ENCODE measurements at places on chromosomes 7 and 10.

DNA sequence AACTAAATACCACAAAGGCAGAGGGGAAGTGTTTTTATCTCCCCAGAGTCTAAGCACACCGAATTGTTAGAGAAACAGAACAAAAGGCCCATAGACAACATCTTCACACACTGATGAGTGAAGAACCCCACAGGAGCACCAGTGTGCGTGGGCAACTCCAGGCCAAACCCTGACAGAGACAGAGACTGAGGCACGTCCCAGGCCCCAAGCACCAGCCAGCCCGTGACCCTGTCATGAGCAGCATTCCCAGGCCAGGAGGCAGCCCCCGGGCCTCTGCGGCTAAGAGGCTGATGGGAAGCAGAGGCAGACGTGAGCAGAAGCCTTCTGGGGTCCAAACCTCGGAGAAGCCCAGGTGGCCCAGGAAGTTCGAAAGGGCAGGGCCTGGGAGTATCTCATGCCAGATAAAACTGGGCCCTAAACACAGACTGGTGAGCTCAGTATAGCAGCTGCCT lies 184.4 kb downstream of the TCERG1L start:
- no peak for DNase-seq

- no peak for DNase-seq
Observed at GRCh38 chr10:86632009-86632800, 22.1 kb upstream of the OPN4 start.

GRCh38 chr7:102198417-102198956 lies 88.2 kb upstream of the SH2B2 start:
- no peak for DNase-seq

DNA sequence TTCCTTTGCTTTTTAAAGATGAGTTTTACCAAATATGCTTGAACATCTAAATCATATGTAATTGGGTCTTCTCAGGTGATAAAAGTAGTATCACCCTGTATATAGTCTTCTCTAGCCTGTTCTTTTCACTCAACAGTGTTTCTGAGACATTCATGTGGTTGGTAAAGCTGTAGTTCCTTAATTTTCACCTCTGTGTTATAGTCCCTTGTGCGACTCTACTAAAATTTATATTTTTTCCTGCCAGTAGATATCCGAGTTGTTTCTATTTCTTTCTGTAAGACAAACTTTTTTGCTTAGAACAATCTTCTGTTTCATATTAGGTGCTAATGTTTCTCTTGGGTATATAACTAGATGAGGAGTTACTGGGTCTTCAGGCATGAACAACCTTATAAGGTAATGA lies 35.6 kb downstream of the SYPL1 start:
- DNase-seq = no peak

DNA sequence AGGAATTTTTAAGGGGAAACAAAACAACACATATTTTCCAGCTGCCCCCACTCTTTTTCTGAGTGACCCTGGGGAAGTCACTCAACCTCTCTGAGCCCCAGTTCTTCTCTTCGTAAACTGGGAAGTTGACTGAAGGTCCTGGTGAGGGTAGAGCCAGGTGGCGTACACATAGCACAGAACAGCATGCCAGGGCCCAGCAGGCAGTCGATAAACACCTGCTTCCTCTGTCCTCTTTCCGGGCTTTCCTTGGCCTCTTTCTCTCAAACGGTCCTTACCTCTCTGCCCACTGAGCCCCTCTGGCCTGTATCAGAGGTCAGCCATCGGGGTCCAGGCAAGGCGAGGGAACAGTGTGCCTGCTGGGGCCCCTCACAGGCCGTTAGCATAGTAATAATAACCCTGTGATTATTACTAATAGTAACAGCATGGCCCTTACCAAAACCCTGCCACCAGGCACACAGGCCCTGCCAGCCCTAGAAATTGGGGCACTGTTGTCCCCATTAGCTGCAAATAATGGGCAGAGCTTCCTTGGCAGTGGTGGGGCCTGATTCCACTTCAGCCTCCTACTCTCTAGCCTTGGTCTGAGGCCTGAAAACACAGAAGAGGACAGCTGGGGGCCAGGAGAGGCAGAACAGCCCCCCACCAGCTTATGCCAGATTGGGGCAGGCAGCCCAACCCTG lies 37.3 kb upstream of the SLC29A3 start:
- no peak for DNase-seq

GRCh38 chr7:86923527-86923926 lies 135.9 kb downstream of the ELAPOR2 start:
- DNase-seq = no peak

DNA sequence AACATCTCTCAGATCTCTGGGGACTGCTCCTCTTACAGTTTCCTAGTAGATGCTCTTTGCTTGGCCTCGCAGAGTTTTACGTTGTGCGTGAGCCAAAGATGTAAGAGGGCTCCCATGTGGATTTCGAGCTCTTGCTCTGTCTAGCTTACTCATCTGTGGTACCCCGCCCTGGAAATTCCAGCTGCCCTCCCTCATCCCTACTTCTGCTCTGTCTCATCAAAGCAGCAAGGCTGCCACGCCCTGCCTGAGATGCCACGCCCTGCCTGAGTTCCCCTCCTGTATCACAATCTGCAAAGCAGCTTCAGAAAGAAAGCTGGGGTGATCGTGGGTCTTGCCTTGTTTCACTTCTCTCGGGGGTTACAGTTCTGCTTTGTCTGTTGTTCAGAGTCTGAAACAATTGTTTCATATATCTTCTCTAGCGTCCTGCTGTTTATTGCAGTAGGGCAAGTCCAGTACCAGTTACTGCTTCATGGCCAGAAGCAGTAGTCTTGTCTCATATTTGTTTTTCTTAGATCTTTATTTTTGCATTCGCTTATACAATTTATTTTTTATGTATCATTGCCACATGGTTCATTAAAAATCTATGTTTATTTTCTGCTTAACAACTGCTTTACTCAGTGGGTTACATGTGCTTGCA lies 36.1 kb upstream of the CCNY start:
- DNase-seq = peak; percentile 35

GRCh38 chr10:10873289-10873688 lies 144.4 kb upstream of the CELF2 start:
- DNase-seq = no peak

- DNase-seq = no peak
Observed at GRCh38 chr10:92761571-92761970, 71.8 kb downstream of the HHEX start.

DNA sequence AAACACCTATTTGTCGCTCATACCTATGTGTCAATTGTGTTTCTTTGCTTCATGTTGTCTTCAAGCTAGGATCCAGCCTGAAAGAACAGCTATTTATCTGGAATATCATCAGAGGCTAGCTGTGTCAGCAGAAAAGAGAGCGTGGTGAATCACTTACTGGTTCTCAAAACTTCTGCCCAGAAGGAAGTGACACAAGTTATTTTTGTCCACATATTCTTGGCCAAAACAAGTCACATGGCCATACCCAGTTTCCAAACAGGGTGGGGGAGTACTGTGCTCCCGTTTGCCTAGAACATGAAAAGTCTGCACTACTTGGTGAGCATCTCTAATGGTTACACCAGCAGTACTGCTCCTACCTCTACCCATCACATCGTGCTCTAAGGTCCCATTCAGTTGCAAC lies 160.9 kb upstream of the CSTF2T start:
- DNase-seq = no peak

- DNase-seq = no peak
Observed at GRCh38 chr7:22934023-22934422, 79.9 kb downstream of the HYCC1 start.

DNA sequence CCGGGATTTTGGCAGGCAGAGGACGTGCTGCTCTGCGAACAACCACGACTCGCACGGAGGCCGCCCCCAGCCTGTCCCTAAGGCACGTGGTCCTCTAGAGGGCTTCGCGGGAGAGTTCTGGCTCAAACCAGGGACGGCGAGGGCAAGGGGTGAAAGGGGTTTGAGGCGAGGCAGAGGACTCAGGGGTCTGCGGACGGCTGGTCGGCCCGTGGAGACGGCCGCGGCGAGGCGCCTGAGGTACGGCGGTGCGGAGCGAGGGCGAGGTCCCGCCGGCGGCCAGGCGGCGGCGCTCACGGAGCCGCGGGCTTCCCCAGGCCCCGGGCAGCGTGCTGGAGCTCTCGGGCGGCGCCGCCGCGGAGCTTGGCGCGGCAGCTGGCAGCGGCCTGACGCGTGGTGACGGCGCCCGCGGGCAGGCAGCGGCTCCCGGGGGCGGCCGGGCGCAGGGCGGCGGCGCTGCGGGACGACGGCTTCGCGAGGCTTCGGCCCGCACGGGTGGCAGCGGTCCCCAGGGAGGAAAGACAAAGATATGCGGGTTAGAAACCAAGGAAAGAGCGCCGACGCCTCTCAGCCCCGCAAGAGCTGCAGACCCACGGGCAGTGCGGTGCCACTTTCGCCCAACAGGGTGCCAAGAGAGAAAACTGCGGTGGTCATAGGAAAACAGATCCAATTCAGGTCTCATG lies 44.8 kb downstream of the ZNF800 start:
- peak; percentile 85 for DNase-seq

- DNase-seq = no peak
Observed at GRCh38 chr10:86218842-86219241, 147.8 kb downstream of the GRID1 start.

DNA sequence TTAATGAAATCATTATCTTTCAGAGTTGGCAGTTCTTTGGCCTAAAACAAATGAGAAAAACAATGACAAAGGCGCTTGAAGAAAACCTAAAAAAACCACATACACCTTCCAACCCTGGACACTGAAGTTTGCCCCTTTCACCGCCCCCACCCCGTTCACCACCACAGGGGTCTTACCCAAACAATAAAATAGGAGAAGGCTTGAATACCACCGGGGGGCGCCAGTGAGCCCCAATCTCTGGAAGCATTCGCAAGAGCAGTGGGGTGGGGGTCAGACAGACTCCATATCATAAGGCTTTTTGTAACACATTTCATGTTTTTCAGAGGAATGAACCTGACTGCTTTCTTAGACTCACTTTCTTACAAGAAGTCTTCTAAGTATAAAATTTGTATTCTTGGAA lies 163.6 kb downstream of the PIP4K2A start:
- peak; percentile 53 for DNase-seq

- DNase-seq = peak; percentile 70
Observed at GRCh38 chr7:99997545-99998137, 17.8 kb upstream of the ZKSCAN1 start.

GRCh38 chr10:123990889-123991288 lies 99.3 kb upstream of the CPXM2 start:
- DNase-seq = no peak

DNA sequence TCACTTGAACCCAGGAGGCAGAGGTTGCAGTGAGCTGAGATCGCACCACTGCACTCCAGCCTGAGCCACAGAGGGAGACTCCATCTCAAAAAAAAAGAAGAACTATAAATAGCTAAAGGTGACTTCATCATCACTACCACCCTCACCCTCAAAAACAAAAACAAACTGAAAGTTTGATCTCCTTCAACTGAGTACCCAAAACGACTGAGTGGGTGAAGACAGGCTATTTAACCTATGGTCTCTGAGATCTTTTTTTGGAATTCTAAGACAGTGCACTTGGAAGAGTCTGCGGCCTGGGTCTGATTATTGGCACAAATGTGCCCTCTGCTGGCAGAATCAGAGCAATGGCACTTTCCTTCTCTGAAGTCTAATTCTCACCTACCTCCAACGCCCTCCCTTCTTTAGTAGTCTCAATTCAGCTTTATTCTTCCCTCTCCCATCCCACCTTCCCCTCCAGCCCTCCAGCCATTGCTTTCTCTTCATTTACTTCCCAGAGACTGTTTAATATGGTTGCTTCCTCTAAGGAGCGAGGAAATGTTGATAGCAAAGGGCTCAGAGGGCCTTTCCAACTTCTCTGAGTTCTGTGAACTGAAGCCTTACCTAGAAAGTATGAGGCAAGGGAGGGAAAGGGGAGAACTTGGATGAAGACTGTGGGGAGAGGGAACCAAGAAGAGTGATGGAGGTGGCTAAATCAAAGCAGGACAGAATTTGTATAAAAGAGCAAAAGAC lies 2.9 kb upstream of the MYOZ1 start:
- DNase-seq = no peak

- DNase-seq = no peak
Observed at GRCh38 chr7:114652041-114652440, 237.4 kb downstream of the FOXP2 start.

DNA sequence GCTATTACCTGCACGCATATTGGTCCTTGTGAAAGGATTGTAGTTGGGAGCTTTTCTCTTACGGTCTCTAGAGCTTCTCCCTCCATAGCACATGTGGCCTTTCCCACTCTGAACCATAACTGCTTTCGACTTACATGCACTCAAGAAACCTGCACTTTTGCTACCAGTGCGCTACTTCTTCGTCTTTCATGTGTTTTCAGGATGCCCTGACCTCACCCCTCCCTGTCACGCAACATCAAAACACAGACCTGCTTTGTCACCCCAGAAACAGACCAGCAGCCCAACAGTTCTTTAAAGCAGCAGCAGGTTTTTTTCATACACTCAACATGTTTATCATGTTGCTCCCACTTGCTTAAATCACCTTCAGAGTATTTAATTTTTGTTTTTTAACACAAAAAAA lies 243.5 kb upstream of the TCF7L2 start:
- DNase-seq = no peak

DNA sequence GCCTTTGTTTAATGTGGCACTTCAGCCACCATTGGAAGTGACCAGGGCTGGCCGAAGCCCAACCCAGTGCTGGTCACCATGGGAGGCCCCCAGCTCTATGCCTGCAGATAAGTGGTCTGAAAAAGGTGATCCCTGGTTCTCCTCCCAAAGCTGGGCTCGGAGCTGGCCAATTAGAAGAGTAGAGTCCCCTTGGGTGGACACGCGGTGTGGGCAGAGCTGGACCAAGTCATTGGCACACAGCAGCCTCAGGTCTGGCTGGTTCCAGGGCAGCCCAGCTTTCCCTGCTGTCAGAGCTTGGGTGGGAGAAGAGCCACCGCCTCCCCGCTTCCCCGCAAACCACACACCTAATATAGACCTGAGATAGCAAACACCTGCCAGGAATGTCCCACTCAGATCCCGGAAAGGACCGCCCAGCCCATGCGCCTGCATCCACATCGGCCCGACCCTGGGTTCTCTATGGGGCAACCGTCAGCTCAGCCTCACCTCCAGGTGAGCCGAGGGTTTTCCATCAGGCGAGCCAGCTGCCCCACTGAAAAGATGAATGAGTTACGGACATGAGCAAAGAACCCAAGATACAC lies 84.3 kb downstream of the TCERG1L start:
- no peak for DNase-seq

DNA sequence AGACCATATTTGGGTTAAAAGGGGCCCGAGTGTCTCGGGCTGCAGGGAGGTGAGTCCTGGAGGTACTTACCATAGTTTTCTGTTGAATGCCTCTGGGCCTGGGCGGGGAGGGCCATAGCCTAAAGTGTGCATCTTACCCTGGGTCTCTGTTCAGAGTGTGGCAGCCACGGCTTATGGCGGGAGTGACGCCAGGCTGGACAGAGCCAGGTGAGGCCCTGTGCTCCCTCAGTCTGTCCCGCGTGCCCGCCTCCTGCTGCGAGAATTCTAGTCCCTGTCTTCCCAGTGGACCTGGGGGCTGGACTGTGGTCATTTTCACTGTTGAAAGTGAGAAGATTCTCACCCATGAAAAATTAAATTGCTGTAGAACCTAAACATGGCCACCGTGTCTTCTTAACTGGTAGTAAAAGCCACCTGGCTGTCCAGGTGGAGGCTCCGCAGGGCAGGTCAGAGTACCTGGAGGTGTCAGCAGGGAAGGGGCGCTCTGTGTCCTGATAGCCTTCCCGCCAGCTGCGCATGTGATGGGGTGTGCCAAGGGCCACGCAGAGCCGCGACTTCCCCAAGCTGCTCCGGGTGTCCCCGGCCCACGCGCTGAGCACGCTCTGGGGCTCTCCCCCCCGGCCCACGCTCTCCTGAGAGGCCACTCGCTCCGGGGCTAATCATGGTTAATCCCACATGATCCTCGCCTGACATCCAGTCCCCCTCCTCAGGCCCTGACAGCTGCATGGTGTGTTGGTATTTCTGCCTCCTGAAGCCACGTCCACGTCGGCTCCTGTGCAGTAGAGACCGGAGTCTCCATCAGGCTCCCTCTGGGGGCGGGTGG lies 20.3 kb downstream of the INPP5A start:
- DNase-seq = no peak

GRCh38 chr10:69744971-69745370 lies 56.7 kb upstream of the COL13A1 start:
- no peak for DNase-seq

Data from mucosa of descending colon (tissue), 3 donors.